Epithelial cell of esophagus (primary cell): ENCODE measurements at places on chromosomes 5 and 9.
A peak's percentile ranks its signal among the peaks of the same experiment; 100 is the strongest.

DNA sequence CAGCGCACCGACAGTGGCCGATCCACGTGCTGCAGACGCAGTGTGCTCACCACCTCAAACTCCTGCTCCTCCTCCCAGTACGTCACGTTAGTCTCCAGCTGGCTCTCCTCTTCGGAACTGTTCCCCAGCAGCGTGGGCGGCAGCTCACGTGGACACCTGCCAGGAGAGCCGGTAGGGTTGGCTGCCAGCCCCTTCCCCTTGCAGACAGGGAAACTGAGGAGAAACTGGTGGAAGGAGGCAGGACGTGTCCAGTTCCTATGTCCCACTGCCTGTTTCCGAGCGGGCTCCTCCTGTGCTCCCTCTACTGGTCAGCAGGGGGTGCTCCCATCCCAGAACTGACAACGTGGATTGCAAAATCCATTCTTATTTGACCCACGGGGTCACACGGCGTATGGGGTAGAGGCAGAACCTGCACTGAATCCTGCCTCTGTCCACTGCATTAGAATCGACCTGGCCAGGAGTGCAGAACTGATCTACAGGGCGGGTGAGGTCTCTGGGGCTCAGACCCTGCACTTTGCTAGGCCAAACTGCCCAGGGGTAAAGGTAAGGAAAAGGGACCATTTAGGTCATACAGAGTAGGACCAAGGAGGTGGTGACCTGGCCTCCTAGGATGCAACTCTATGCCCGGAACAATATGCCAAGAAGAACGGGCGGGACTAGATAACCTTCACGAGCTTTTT is 25.7 kb downstream of the PDGFRB start:
- peak; percentile 69 for DNase-seq

DNA sequence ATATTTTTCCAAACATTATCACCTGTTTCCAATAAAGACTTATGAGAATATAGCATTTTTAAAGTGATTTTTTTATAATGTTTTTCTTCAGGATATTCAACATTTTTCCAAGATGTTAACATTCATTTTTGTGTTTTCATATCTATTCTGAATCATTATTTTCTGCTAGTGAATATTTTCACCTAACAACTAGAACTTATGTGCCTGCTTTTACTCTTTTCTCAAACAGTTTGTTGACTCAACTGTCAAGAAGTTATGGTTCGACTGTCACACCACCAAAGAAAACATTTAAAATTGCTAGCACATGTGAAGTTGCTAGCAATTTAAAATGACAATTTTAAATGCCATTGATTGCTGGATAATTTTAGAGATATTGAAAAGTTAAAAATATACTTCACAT is 343.3 kb upstream of the CDH9 start:
- DNase-seq: no peak

DNA sequence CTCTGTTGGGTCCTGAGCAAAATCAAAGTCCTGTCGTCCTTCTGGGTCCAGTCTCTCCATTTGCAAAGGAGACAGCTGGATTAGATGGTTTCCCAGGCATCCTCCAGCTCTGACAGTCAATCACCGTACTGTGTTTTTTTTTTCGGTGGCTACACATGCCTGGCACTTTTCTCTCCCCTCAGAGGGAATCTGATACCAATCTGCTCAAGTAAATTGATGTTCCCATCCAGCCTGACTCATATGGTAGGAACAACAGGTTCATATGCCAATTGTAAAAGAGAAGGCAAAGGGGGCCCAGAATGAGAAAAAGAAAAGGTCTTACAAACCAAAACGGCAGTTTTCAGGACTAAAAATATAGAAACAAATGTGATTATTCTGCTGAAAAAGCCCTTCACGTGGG is 1.2 kb downstream of the FBXO10 start:
- DNase-seq: no peak

- DNase-seq: no peak
These were observed 91.8 kb downstream of the GLIS3 start for GRCh38 chr9:4207881-4208615.

- DNase-seq: no peak
These were observed 34.3 kb downstream of the ITK start for GRCh38 chr5:157214861-157215513.

DNA sequence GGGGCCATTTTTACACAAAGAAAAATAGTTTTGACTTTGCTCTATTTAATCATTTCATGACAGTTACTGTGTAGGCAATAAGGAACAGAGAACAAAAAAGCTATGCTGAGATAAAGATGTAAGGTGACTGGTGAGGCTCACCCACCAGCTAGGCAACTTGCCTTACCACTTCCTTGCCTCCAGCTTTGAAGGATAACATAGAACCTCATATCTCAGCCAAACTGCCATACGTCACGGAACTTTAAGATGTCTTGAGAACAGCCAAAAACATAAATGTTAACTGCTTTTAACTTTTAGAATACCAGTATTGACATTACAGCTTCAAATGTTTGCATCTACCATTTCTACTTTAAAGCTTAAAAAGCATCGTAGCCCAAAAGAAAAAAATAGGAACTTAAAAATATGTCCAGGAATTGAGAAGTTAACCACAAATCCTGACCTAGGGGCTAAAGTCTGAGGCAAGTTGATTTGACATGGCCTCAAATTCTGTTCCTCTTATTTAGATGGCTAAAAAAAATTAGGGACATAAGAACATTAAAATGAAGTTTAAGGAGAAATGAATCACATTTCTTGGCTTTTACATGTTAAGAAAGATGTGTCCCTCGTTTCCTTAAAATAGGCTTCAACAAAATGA is 7.7 kb upstream of the GCNT4 start:
- no peak for DNase-seq

- DNase-seq: no peak
These were observed 623.5 kb downstream of the PRR16 start for GRCh38 chr5:121087560-121087959.

DNA sequence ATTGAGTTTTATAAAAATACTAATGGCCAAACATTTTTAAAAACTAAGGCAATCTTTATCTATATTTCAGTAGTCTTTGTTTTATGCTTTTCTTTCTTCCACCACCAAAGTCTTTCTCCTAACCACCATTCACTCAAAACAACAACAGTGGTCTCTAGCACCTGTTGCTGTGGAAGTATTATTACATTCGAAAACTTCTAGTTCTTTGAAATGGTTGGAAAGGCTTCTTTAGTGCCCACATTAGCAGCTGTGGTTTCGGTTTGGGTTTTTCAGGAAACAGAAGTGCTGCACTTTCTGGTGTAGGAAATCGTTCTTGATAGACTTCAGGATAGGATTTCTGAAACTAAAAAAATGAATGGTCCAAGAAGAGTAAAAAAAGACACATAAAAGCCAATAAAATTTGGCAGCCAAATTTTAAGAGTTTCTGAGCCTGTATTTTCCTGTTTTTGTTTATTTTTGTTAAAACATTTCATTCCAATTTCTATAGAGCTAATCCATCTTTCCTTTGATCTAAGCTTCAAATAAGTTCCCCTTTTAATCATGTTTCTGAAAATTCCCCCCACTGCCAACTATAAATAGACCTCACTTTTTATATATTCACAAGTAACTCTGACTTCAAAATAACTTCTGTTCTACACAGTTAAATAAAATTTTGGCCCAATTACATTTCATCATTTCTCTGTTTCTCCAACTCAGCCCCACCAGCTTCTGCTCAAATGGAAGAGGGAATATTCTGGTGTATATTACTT is 102.2 kb downstream of the DEPDC1B start:
- no peak for DNase-seq

GRCh38 chr5:148379340-148379739 is 4.4 kb upstream of the FBXO38 start:
- no peak for DNase-seq

DNA sequence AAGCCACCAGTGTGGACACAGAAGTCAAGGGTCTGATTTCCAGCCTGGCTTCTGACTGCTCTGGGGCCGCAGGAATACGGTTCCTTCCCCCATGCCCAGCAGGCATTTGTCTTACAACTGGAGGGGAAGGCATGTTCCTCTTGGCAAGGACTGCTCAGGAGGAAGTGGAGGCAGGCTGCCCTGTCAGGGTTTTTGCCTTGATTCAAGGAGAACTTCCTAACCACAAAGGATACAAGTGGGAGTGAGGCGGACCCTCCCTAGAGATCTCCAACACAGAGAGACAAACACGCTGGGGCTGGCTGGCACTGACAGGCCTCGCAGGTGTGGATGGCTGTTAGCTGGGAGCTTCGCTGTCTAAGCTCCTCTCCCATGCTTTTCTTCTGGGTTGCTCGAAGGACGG is 19.1 kb downstream of the TGFBI start:
- no peak for DNase-seq
